ENCODE measurements at places on chromosomes 16 and 17.

DNA sequence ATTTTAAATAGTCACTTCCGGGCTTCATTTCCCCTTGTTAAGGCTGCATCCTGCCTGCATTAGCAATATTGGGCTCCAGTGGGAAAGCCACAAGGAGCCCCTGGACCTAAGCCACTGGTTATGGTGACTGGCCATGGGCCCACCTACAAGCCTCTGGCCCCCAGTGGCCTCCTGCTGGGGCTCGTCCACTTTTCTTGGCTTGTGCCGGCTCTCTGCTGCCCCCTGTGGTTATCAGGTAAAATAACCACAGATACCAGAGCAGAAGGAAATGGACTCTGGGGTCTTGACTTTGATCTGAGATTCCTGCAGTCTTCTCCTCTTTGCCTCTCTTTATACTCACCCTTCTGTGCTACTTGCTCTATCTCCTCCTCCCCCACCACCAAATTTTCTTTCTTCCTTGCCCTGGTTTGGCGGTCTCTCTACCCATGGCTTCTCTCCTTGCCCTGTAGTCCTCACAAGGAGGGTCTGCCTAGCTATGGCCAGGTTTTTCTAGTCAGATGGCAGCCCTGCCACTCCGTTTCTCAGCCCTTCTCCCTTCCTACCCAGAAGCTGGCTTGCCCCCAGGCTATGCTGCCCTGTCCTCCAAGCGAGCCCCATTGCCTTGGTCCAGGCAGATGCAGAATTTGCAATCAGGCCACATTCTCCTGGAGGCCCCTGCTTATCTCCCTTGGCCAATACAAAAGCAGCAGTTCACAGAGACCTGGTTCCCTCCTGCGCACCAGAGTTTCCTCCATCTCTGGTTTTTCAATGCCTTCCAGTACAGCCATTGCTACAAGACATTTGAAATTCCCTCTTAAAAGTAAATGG is 82.9 kb upstream of the RCVRN start:
- no peak for DNase-seq

- no peak for DNase-seq
These were observed 3.4 kb downstream of the SLC38A10 start for GRCh38 chr17:81291662-81292061.

DNA sequence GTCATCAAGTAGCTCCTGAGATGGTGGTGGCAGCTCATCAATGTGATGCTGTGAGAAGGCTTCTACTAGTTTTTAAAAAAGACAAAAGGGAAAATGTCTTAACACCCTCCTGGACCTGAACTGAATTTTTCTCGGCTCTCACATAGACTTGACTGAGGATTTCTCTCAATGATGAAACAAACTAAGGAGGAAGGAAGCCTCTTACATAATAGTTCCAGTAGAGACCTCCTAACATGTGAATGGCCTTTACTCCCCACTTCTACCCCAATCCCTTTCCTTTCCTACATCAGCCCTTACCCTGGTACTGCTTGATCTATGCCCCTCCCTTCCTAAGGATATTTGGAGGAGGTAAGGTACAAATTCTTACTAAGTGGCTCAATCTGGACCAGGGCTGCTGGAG is 54.8 kb upstream of the MTMR4 start:
- no peak for DNase-seq

DNA sequence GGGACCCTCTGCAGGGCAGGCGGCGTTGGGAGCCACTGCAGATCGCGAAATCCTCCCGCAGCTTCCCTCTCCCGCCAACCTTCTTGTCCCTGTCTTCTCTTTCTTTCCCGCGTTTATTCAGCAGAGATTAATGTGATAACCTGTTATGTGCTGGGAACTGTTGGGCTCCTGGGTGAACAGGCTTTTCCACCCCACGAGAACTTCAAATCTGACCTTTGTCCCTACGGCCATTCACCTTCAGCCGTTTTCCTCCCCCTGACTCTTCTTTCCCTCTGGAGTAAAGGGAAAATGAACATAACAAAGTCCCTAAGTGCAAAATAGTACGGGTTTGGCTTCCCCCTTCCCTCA is 15.2 kb upstream of the KPNA2 start:
- no peak for DNase-seq

DNA sequence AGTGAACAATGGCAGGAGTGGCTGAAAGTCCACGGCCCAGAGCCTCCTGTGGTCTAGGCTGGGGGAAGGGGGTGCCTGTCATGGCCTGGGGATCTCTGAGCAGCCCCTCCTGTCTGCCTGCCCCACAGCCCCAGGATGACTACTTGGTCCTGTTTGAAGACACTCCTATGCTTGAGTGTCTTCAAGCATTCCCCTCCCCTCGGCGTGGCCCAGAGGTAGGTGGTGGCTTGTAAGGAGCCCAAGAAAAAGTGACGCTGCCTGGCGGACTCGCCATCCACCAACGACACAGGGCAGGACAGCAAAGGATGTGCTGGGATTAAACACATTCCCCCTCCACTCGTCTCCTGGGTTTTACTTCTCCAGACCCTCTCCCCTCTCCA is 5.7 kb downstream of the SULT1A1 start:
- no peak for DNase-seq

- no peak for DNase-seq
These were observed 100.3 kb downstream of the TANC2 start for GRCh38 chr17:63066158-63066813.

GRCh38 chr17:75481194-75482068 is 25.0 kb downstream of the TMEM94 start:
- no peak for DNase-seq

- no peak for DNase-seq
These were observed 98.4 kb upstream of the DNAH9 start for GRCh38 chr17:11499881-11500280.

DNA sequence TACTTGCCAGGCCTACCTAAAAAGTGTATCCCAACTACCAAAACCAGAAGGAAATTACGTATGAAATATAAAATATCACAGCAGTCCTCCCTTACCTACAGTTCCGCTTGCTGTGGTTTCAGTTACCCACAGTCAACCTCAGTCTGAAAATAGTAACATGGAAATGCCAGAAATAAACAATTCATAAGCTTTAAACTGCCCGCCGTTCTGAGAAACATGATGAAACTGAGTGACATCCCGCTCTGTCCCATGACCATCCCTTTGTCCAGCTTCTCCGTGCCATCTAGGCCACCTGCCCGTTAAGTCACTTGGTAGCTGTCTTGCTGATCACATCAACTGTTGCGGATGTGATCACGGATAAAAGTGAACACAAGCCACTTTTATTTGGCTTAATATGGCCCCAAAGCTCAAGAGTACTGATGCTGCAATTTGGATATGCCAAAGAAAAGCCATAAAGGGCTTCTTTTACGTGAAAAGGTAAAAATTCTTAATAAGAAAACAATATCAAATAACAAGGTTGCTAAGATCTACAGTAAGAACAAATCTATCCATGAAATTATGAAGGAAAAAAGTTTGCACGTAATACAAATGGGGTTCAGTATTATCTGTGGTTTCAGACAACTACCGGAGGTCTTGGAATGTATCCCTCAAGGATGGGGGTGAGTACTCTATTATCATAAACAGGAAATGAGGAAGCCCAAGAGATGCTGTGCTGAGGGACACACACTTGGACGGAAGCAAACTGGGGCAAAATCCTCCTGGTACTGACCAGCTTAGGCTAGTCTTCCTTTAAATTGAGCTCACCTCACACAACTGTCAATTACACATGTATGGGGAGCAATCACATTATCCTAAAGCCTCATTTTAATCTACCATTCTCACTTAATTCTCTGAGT is 8.2 kb downstream of the USP22 start:
- no peak for DNase-seq

- no peak for DNase-seq
These were observed 88.9 kb upstream of the HLF start for GRCh38 chr17:55175788-55176427.

GRCh38 chr16:1287982-1288670 is 21.3 kb upstream of the UBE2I start:
- no peak for DNase-seq

- no peak for DNase-seq
These were observed 7.6 kb upstream of the BAIAP3 start for GRCh38 chr16:1325673-1326371.

- no peak for DNase-seq
These were observed 47.5 kb downstream of the CNGB1 start for GRCh38 chr16:57923418-57923817.

GRCh38 chr17:1810450-1811103 is 19.1 kb downstream of the SMYD4 start:
- no peak for DNase-seq

- no peak for DNase-seq
These were observed 36.7 kb downstream of the GRIN2C start for GRCh38 chr17:74822939-74823367.

DNA sequence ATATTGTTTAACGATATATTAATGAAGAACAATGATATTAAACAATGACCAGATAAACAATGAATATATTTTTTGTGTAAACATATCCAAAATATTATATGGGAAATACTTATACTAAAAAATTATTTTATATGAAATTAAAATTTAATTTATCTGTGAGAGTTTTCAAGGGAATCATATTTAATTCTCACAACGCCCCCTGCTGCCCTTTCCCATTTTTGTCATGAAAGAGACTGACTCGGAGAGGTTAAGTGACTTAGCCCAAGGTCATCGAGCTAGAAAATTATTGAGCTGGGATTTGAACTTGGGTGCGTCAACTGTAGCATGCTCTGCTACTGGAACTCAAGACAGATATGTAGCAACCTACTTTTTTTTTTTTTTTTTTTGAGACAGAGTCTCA is 7.2 kb upstream of the MYCBPAP start:
- DNase-seq: no peak

GRCh38 chr17:73480740-73481139 is 163.5 kb downstream of the SDK2 start:
- no peak for DNase-seq

- DNase-seq: no peak
These were observed 11.8 kb downstream of the GNAO1 start for GRCh38 chr16:56203052-56203451.

DNA sequence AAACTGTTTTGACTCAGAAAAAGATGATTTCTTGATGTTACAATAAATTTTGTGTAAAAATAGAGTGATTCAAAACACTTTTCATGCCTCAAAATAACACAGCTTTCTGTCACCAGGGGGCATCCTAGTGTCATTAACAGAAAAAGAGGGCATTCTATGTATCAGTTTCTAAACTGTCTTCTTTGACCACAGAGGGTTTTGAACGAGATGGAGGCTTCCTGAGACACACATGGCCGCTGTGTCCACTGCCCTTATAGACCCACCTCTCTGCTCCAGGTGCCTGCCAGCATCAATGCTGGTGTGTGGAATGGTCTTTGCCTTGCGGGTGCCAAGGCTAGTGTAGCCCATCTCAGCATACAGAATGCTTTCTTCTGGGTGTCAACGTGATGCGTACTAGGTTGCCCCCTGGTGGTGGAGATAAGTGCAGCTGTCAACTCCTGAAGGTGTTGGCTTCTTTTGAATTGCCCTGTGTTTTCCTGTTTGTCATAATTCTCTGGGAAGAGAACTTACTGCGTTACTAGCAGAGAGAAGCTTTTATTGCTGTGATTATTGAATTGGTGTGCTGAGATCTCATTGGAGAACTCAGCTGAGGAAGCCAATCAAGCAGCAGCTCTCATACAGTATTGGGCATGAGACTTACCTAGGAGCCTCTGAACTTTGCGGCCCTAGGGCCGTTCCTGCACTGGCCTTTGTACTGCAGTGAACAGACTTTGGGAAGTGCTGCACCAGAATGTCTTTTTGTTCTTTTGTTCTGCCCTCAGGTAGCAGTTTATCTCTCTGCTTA is 38.6 kb downstream of the USP10 start:
- DNase-seq: no peak

DNA sequence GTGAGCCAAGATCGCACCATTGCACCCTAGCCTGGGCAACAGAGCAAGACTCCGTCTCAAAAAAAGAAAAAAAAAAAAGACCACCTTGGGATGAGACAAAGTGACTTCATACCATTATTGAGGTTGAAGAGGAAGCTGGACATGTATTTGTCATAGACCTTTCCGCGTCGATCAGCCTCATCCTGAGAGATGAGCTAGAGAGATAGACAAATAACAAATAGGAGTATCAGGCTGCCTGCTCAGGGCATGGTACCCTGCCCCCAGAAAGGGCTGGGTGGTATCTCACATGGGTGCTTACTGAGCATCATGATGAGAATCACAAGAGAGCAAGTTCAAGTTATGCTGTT is 22.1 kb downstream of the CNTNAP1 start:
- no peak for DNase-seq

DNA sequence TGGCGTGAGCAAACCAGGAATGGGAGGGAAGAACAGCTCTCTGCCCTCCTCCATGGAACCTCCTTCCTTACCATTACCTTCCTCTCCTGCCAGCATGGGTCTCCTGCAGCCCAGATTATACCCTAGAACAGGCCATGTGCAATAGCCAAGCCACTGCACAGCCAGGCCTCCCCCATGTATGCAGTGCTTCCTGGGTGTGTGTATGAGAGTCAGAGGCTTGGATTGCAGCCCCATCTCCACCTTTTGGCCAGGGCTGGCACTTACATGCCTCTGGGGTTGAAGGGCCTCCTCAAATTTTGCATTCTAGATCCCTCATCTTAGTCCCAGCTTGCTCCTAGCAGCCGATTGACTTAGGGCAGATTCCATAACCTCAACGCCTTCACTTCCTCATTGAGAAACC is 133.7 kb downstream of the GSG1L start:
- no peak for DNase-seq

DNA sequence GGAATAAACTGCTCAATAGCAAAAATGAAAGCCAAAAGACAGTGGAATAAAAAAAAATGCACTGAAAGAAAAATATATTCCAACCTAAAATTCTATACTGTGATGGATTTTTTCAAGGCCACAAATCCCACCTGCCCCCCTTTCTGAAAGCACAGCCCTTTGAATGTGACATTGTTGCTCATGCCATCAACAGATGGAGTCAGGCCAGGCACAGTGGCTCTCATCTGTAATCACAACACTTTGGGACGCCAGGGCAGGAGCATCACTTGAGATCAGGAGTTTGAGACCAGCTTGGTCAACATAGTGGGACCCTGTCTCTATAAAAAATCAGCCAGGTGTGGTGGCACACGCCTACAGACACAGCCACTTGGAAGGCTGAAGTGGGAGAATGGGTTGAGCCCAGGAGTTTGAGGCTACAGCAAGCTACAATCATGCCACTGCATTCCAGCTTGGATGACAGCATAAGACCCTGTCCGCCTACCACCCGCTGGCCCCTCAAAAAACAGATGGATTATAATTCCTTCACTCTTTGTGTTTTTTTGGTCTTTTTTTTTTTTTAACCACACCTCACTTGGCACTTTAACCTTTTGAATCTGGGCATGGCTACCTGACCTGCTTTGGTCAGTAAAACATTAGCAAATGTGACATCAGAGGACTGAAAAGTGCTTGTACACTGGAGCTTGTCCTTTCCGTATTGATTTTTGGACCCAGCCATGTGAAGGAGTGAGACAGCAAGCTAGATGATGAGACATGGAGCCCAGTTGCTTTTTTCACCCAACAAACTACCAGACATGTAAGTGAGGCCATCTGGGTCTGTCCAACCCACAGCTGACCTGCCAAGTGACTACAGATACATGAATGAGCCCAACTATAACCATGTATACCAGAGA is 36.3 kb downstream of the GLG1 start:
- DNase-seq: no peak

- no peak for DNase-seq
These were observed 23.8 kb downstream of the TMEM94 start for GRCh38 chr17:75480281-75480680.
